Osteocyte (in vitro differentiated cells): ENCODE measurements at places on chromosomes 7 and 10.

GRCh38 chr7:50332241-50333165 lies 28.0 kb downstream of the IKZF1 start:
- no peak for DNase-seq

DNA sequence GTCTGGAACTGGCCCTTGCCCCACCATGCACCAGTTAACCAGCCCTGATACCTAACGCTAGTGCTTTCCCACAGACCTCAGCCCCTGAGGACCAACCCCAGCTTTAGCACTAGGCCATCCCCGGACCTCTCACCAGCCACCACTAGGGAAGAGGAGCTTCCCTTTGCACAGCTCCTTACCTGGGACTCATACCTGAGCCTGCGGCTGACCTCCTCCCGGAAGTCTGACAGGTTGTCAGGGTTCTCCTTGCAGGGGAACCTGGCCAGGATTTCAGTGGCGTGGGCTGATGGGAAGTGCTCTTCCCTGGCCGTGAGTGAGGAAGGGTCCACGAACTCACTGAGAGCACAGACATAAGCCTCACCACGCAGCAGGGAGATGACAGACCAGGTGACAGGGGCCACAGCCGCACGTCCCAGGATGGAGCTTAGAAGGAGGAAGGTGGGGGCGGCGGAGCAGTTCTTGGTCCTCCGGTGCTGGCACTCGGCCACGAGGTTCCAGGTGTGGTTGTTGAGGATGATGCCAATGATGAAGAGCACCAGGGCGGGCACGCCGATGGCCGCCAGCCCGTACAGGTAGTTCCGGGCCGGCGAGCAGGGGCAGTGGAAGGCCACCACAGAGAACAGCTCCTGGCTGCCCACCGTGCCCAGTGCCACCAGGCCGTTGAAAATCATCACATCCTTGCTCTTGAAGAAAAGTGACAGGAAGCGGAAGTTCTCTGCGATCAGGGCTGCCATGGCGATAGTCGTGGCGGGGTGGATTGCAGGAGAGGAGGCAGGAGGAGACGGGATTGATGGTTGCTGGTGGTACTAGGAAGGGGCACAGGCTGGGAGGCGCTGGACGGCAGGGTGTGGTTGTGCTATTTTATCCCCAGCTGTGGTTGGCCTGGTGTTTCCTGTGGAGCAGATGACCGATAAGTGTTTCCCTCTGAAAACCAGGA lies 2.7 kb downstream of the CALHM2 start:
- DNase-seq, result no peak

DNA sequence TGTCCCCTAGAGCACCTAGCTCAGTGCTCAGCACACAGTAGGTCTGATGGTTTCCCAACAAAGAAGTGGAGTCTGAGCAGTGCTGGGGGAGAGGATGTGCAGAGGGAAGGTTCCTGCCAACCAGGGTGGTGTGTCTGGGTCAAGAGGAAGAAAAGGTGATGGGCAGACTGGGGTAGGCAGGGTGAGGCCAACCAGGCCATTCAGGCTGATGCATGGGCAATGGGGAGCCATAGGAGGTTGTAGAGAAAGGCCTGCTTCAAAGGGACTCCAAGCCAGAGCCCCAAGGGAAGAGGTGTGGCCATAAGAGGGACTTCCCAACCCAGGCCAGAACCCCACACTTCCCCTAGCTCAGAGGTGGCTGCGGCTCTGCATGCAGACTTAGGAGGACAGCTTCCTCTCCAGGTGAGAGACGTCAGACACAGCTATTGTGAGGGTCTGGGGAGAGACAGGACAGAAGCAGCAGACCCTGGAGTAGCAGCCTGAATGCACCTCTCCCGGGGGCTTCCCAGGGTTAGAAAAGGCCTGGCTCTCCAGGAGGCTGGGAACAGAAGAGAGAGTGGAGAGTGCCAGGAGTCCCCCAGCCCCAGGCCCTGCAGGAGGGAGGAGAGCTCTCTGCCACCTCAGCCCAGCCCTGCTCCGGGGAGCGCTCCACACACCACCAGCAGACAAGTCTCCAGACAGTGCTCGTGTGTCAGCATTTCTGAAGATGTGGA lies 87.4 kb upstream of the ZMIZ1 start:
- DNase-seq, result no peak

- DNase-seq, result no peak
Observed at GRCh38 chr7:99693427-99694200, 13.8 kb upstream of the CYP3A5 start.

- DNase-seq, result no peak
Observed at GRCh38 chr10:119738962-119739361, 13.1 kb downstream of the INPP5F start.

GRCh38 chr7:151244196-151244840 lies 4.2 kb downstream of the SMARCD3 start:
- no peak for DNase-seq

DNA sequence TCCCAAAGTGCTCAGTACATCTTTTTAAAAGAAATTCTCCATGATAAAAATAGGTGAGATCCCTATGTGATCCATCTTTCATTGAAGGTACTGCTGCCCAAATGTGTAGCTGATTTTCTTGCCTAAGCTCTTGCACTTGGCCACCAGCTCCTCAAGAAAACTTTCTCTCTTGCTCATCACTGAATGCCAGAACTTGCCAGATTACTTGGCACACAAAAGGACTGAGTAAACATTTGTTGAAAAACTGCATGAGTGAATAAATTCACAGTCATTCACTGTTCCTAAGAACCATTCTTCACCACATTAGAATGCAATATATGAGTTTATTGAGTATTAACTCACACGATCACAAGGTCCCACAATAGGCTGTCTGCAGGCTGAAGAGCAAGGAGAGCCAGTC lies 99.9 kb downstream of the TRIL start:
- no peak for DNase-seq

DNA sequence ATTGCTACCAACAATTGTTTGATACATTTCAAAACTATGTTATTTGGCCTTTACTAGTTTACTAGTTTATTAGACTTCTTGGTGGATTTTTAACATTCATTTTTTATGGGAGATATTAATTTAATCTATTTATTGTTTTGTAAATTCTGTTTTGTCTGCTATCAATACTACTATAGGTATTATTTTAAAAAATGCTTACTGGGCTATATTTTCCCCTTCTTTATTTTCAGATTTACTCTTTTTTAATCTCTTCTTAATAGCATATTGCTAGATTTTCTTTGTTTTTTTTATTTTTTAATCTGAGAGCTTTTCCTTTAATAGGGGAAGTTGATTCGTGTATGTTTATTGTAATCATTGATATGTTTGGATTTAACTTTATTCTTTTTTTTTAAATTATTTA lies 147.5 kb downstream of the CDK14 start:
- no peak for DNase-seq

GRCh38 chr10:101749047-101750016 lies 26.6 kb downstream of the FGF8 start:
- DNase-seq, result no peak

- no peak for DNase-seq
Observed at GRCh38 chr10:59735296-59735695, 18.0 kb downstream of the MRLN start.

DNA sequence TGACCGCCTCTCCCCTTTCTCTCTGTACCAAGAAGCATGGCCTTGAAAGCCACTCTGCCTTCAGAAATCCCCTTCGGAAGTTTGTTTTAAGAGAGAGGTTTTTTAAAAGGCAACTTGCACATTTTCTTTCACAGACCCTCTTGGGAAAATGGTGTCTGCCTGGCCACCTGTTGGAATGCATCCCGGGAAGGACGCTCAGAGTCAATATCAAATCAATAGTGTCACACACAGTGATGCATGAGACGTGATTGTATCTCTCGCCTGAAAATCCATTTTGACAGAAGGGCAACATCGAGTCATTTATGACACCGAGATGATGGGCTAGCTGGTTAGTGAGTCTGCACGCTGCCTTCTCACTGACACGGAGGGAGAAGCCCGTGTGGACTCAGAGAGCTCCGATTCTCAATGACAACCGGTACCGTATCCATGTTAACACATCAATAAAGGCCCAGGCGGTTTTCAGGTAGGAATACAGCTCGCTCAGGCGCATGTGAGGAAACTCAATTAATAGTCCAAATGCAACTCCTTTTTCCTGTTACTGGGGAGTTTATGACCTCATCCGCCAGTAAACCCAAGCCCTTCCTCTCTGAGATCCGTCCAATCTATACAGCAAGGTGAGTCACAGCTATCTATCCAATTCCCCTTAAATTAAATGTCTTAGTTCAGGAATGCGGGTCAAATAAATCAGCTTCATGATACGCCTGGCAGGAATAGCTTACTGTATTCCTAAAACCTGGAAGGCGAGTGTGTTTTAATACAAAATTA lies 621.5 kb upstream of the MKI67 start:
- no peak for DNase-seq

DNA sequence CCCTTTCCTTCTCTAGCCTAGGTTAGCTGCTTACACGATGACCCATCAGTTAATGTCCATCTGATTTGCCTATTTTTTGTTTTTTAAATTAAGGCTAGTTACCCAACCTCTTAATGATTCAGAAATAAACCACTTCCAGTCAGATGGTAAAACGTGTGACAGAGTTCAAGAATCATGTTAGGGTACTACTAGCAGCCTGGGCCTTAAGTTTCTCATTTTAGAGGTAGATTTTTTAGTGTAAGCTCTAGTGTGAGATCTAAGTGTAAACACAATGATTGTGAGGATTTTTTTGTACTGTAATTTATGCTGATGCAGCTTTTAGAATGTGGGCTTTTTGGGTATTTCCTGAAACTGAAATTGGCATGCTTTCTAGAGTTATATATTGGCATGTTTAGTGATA lies 130.0 kb downstream of the CDK14 start:
- no peak for DNase-seq

GRCh38 chr10:80373502-80373901 lies 16.9 kb downstream of the DYDC2 start:
- DNase-seq, result no peak

- DNase-seq, result no peak
Observed at GRCh38 chr10:98006266-98006665, 24.2 kb downstream of the CRTAC1 start.

DNA sequence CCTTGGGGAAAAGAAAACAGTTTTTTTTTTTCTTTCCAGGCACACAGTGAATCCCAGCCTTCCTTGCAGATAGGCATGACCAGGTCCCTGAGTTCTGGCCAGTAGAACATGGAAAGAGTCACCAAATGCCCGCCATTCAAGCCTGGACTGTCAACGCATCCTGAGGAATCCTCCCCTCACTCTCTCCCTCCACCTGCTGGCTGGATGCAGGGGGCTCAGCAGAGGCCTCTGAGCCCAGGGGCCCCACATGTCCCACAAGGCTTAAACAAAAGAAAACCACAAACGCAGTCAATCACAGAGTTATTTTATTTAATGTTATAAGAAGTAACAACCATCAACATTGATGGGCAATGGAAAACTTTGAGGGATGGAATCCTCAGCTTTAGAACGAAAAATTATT lies 93.1 kb downstream of the JCAD start:
- no peak for DNase-seq

- DNase-seq, result no peak
Observed at GRCh38 chr7:7524121-7524520, 11.6 kb downstream of the COL28A1 start.

GRCh38 chr7:12431886-12432556 lies 28.4 kb upstream of the VWDE start:
- no peak for DNase-seq

GRCh38 chr10:27998954-27999275 lies at the start of gene ODAD2:
ODAD2 (minus strand) TSS chr10:27999079; CDS start chr10:27995142, 3,937 bp downstream.
- DNase-seq, result no peak

- no peak for DNase-seq
Observed at GRCh38 chr10:132282667-132283603, 24.8 kb downstream of the STK32C start.

- DNase-seq, result no peak
Observed at GRCh38 chr10:29628311-29628710, 6.5 kb downstream of the SVIL start.

- DNase-seq, result no peak
Observed at GRCh38 chr10:131657985-131658330, 242.8 kb upstream of the PPP2R2D start.

DNA sequence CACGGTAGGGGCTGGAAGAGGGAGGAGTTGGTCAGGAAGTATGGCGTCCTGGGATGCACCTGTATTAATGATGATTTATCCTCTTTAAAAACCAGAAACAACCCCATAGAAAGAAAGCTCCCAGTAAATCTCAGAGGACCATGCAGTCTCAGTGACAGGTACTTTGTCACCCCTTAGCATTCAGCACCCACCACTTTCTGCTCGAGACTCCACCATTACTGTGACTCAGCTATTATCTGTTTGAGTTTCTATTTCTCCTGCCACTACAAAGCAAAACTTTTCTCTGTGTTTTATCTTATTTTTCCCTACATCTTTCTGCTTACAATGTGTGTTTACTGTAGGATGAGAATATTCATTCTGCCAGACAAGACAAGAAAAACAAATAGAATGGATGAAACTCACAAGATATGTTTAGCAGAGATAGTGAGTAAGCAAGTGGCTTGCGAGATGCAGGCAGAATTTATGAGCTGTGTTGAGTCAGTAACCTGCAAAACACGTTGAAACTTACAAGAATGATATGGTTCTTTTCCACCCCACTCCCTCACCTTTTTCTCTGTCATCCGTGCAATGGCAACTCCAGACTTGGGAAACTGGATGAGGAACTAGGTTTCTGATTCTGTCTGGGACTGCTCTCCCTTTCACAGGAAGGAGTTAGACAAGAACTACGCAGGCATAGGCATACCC lies 127.1 kb downstream of the AOAH start:
- DNase-seq, result no peak

DNA sequence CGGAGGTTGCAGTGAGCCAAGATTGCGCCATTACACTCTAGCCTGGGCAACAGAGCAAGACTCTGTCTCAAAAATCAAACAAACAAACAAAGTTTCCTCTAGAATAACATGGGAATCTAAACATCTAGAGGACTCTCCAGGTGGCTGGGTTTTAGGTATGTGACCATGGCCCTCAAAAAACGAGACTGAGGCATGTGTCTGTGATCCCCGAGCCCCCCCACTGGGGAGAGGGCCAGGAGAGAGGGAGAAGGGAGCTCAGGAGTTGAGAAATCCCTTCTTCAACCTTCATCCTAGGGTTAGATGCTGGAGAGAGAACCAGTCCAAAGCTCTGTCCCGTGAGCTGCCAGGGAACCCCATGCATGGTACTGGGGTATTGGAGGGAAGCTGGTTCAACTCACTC lies 188.0 kb upstream of the LYZL2 start:
- no peak for DNase-seq

- no peak for DNase-seq
Observed at GRCh38 chr10:37467246-37467645, 341.8 kb downstream of the ANKRD30A start.

DNA sequence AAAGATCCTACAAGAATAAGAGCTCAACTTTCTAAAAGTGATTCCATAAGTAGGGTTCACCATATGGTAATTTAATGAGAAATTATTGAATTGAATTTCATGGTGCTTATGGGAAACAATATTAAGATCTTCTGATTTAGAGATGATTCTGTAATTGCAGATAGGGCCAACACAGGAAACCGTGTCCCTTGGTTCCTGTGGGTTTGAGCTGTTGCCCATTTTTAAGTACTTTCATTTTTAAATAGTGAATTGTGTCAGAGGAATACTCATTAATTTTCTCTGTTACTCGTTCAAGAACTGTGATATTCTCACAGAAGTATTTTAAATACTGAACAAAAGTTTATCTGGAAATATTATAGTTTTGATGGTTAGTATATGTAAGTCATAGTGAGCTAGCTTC lies 129.2 kb downstream of the SRI start:
- DNase-seq, result no peak
